Panc1 (cell line): ENCODE measurements at places on chromosomes 7 and 10. TPM values are rescaled to one million over a fixed set of nuclear protein-coding genes. Genes with fewer than 3 reads are reported as not detected.

DNA sequence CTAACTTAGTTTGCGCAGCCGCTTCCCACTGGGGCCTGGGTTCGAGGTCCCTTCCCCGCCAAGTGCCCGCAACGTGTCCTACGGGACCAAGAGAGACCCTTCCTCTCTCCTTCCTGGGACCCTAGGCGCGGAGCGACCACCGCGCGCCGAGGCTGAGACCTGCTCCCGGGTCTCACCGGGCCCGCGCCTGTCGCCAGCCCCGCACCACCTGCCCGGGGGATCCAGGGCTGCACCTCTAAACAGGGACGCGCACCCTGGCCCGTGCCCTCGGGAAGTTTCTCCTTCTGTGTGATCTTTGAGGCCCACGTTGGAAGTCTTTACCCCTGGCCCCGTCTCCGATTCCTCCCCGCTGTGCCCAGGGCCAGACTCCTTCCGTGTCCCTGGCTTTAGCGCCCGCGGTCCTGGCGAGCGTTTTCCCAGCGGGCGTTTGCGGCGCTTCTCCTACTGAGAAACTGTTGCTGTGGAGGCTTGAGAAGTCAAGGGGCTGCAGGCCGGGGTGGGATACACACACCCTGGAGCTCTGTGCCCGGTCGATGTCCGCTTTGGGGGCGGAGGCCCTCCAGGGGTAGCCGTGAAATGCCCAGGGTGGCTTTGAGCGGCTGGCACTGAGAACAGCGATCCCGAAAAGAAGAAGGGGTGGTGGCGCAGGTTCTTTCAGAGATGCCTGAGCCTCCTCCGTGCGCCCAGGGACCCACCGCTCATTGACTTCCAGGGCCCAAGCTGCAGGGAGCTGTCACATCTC lies 575 bp downstream of the PLPP4 start:
- peak overlapping the region; percentile 20; the same call in 1 of the 2 replicates for H3K4me3 ChIP-seq
- no peak for DNase-seq

DNA sequence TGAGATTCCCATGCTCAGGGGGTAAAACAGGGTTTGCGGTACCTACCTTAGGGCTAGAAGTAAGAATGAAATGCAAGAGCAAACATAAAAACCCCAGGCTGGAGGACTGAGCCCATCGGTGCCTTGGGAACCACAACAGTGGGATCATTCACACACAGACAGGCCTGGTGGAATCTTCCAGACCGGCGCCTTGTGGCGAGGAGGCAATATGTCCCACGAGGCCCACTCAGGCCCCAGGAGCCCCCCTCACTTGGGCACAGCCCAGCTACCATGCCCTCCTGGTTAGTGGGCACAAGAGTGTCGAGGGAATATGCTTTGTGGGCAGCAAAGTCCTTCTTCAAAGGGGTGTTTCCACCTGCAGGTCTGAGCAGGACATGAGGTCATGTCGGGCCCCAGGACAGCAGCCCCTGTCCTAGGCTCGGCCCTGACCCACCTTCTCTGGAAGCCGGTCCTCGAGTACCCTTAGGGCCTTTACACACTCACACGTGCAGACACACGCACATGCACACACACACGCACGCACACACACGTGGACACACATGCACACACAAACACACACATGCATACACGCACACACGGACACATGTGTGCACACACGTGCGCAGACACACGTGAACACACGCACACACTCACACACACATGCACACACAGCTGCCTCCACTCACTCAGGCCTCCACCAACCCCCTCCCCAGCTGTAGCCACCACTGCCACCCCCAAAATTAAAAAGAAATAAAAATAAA lies 51.5 kb upstream of the MYL10 start:
- no peaks in the 10 kb centered on the region for H3K27me3 ChIP-seq
- H3K36me3 ChIP-seq, result no peaks in the 10 kb centered on the region
- H3K4me1 ChIP-seq, result peaks cover 17% of the 10 kb centered on the region
- no peak overlapping the region for H3K4me3 ChIP-seq

GRCh38 chr7:117875566-117875965 lies 2.3 kb upstream of the CTTNBP2 start:
- no peak overlapping the region for H3K4me3 ChIP-seq
- H3K27me3 ChIP-seq, result peaks cover 30% of the 10 kb centered on the region
- H3K27ac ChIP-seq, result no peak overlapping the region
- H3K4me1 ChIP-seq, result peaks cover 5% of the 10 kb centered on the region; the same call in 1 of the 2 replicates
- DNase-seq, result no peak
- peaks cover 4% of the 10 kb centered on the region; the same call in 1 of the 2 replicates for H3K36me3 ChIP-seq

DNA sequence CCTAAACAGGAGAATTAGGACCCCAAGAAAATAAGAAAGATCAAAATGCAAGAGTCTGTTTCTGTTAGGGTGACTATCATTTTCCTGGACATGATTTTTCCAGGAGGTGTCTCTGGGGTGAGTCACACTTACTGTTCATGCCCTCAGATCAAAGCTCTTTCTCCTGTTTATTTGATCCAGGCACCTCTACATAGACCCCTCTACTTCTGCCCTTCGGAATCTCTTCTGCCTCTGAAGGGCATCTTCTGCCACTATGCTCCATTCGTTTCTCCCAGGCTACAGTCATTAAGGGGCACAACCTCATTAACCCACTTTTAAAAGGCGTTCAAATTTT lies 1328.0 kb downstream of the GATA3 start:
- no peak overlapping the region for H3K27ac ChIP-seq

- H3K27ac ChIP-seq, result no peak overlapping the region
- no peaks in the 10 kb centered on the region for H3K36me3 ChIP-seq
- no peak for DNase-seq
Measured at GRCh38 chr10:26361971-26362370, 76.2 kb upstream of the APBB1IP start.

- no peak overlapping the region for H3K4me3 ChIP-seq
- no peaks in the 10 kb centered on the region for H3K4me1 ChIP-seq
- no peaks in the 10 kb centered on the region for H3K36me3 ChIP-seq
Measured at GRCh38 chr10:30990351-30990750, 41.3 kb downstream of the ZNF438 start.

DNA sequence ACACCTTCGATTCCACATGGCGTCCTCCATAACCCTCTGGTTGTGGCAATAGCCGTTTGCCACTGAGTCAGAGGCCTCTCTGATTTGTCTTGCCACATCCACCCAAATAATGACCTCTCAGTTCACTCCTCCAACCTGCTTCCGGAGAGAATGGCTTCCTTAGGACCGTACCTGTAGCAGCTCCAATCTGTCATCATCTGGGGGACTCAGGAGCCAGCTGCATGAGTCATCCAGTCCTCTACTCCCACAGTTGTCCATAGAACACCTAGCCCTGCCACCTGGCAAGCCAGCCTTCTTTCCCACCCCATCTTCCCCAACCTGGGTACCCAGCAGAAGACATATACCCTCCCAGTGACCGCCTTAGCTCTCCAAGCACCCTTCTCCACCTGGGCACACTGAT lies 64.4 kb upstream of the MXI1 start:
- no peaks in the 10 kb centered on the region; the same call in 1 of the 2 replicates for H3K27me3 ChIP-seq
- no peak overlapping the region for H3K27ac ChIP-seq
- H3K4me1 ChIP-seq, result no peaks in the 10 kb centered on the region
- H3K36me3 ChIP-seq, result no peaks in the 10 kb centered on the region
- DNase-seq, result no peak

DNA sequence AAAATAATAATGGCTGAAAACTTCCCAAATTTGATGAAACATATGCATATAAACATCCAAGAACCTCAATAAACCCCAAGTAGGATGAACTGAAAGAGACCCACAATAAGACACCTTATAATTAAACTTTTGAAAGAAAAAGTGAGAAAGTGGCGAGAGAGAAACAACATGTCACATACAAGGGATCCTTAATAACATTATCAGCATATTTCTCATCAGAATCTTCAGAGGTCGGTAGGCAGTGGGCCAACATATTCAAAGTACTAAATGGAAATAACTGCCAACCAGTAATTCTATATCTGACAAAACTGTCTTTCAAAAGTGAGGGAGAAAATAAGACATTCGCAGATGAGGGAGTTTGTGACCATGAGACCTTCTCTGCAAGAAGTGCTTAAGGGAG lies 16.6 kb upstream of the CCDC6 start:
- no peaks in the 10 kb centered on the region for H3K36me3 ChIP-seq
- no peak overlapping the region for H3K4me3 ChIP-seq
- no peak for DNase-seq
- H3K27ac ChIP-seq, result no peak overlapping the region

GRCh38 chr7:135409845-135410542 lies 99.9 kb downstream of the CNOT4 start:
- no peak for DNase-seq
- no peak overlapping the region for H3K27ac ChIP-seq
- H3K4me3 ChIP-seq, result no peak overlapping the region
- no peaks in the 10 kb centered on the region for H3K27me3 ChIP-seq

DNA sequence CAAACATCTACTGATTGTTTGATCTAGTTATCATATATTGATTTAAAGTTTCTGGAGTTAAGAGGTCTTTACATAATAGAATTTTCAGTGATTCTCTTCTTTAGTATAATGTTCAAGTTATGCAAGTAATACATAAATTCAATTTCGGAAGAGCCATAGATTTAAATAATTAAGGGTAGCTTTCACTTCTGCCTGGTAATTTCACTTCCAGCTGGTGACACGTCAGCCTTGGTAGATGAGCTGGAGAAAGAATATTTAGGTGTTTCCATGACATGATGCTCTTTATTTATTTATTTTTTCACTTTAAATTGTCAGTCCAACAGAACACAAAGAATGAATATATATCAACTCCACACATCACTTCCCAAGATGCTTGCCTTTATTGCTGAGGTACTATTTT lies 5.2 kb upstream of the OTUD1 start:
- H3K27me3 ChIP-seq, result no peaks in the 10 kb centered on the region
- H3K27ac ChIP-seq, result no peak overlapping the region
- H3K36me3 ChIP-seq, result no peaks in the 10 kb centered on the region
- DNase-seq, result no peak
- no peak overlapping the region for H3K4me3 ChIP-seq

- no peak overlapping the region for H3K27ac ChIP-seq
- H3K27me3 ChIP-seq, result no peaks in the 10 kb centered on the region
- H3K36me3 ChIP-seq, result no peaks in the 10 kb centered on the region
- no peaks in the 10 kb centered on the region for H3K4me1 ChIP-seq
- DNase-seq, result no peak
Measured at GRCh38 chr7:82865856-82866255, 296.8 kb downstream of the PCLO start.

GRCh38 chr7:121307021-121307574 lies 21.7 kb upstream of the WNT16 start:
- no peak overlapping the region for H3K27ac ChIP-seq
- no peak for DNase-seq
- no peaks in the 10 kb centered on the region for H3K36me3 ChIP-seq
- H3K27me3 ChIP-seq, result no peaks in the 10 kb centered on the region
- H3K4me3 ChIP-seq, result no peak overlapping the region

- no peaks in the 10 kb centered on the region for H3K4me1 ChIP-seq
- H3K4me3 ChIP-seq, result no peak overlapping the region
- H3K27ac ChIP-seq, result no peak overlapping the region
- DNase-seq, result no peak
Measured at GRCh38 chr10:25912866-25913265, 21.2 kb upstream of the MYO3A start.

GRCh38 chr7:135678612-135679575 lies 16.6 kb downstream of the STMP1 start:
- no peak for DNase-seq
- no peak overlapping the region for H3K4me3 ChIP-seq
- H3K36me3 ChIP-seq, result peaks cover 8% of the 10 kb centered on the region
- no peak overlapping the region for H3K27ac ChIP-seq
- no peaks in the 10 kb centered on the region for H3K27me3 ChIP-seq

DNA sequence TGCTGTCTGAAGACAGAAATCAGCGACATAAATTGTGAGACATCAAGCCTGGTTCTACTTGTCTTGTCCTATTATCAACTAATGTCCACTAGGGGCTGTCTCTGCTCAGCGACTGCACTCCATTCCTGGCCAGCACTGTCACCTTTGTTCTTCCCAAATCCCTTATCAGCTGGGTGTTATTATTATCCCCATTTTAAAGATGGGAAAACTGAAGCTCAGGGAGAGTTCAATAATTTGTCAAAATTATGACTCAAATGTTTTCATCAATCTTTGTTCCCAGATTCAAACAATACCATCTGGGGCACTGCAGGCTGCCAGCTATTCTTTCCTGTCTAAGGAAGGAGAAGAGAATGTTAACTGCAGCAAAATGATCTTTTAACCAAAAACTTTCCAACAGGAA lies 431.6 kb upstream of the NFE2L3 start:
- 0 out of 2 replicates have a peak, but pooled peaks cover 4% of the 10 kb centered on the region for H3K27me3 ChIP-seq
- DNase-seq, result no peak
- H3K4me1 ChIP-seq, result no peaks in the 10 kb centered on the region
- H3K27ac ChIP-seq, result no peak overlapping the region
- H3K4me3 ChIP-seq, result no peak overlapping the region

DNA sequence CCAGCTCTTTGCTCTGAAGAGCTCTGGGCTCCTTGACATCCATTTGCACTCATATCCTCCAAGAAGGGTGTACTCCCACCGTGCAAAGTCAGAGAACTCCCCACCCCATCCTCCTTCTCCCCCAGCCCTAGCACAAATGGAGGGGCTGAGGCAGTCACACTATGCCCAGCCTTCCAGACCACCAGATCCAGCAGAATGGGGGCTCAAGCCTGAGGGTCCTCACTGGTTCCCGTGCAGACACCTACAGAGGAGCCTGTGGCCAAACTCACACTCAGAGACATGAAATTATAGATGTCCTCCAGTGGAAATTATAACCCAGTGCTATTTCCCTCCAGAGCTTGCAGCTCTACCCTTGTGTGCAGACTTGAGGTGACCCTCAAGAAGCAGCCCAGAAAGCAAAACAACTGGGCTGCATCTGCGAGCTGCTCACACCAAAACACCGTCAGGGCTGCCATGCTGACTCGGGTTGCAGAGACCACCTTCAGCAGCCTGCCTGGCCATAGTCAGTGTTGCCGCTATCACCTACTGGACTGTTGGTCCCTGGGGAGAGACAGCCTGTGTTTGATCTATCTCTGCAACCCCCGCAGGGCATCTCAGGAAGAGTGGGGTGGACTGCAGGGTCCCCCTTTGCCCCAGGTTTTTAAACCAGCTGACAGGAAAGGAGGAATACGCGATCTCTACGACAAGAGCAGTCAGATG lies 7.4 kb downstream of the ZNF488 start:
- H3K27me3 ChIP-seq, result no peaks in the 10 kb centered on the region
- DNase-seq, result no peak
- no peak overlapping the region for H3K27ac ChIP-seq
- H3K4me1 ChIP-seq, result no peaks in the 10 kb centered on the region
- H3K4me3 ChIP-seq, result no peak overlapping the region

- H3K27ac ChIP-seq, result no peak overlapping the region
- no peak overlapping the region for H3K4me3 ChIP-seq
- H3K36me3 ChIP-seq, result no peaks in the 10 kb centered on the region
Measured at GRCh38 chr7:155874411-155874810, 62.1 kb upstream of the SHH start.

Gene FGFBP3
- 1.5 TPM for total RNA-seq

Gene SAMD9L
- total RNA-seq, result 1.3 TPM

Gene CALCR
- 0.10 TPM for total RNA-seq

Gene SHH
- total RNA-seq, result 22.9 TPM

Gene MYO3A
- not detected for total RNA-seq

Gene IQUB
- 0.59 TPM for total RNA-seq

Gene OLAH
- total RNA-seq, result not detected

Gene PLEKHA1
- 95.5 TPM for total RNA-seq

Gene SH2B2
- 2.8 TPM for total RNA-seq

Gene EPHB6
- total RNA-seq, result 0.54 TPM

Gene SPDYE9
- not detected for total RNA-seq

Gene RADIL
- total RNA-seq, result 1.3 TPM

Gene C1QL3
- not detected for total RNA-seq

Gene MNX1
- 3.6 TPM for total RNA-seq

Gene OPN4
- not detected for total RNA-seq

Gene GNAT3
- not detected for total RNA-seq

Gene SOSTDC1
- not detected for total RNA-seq

Gene NRCAM
- total RNA-seq, result 0.21 TPM

Gene IFIT5
- 11.1 TPM for total RNA-seq
